ENCODE measurements at places on chromosomes 4 and X.

DNA sequence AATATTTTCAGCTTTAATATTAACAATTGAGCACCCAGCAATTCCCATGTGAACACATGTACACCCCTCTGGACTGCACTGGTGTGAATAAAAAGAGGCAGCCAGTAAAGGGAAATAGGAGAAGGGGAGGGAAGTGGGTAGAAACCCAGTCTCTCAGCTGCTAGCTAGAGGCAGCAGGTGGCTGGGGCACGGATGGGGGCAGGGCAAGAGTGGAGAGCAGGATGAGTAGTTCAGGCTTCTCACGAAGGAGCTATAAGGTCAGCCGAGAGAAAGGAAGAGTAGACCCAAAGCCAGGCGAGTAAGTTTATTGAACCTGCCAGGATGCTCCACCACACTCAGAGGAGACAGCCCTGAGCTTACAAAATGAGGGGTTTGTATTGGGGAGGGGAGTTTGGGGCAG lies 184.8 kb upstream of the MTMR8 start:
- DNase-seq, result no peak

GRCh38 chr4:157013656-157014055 lies 42.1 kb upstream of the PDGFC start:
- no peak for DNase-seq

- DNase-seq, result no peak
Measured at GRCh38 chr4:175277816-175278215, 359.7 kb downstream of the ADAM29 start.

DNA sequence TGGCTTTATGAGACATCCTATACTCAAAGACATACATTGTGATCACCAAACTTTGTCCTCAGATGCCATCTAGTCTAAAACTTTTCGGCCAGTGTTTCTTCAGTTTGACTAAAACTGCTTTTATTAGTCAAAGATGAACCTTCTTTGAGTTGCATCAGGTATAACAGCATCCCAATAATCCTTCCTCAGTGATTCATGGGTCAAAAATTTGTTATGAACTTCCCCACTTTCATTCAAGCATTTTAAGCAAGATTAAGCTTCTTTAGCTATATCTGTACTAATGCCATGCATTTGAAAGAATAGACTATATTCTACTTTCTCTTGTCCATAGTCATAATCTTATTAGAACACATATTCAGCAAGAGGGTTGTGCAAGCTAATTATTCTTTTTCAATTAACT lies 1070.4 kb upstream of the ADGRL3 start:
- DNase-seq, result no peak

GRCh38 chr4:184668511-184669114 lies 19.1 kb downstream of the PRIMPOL start:
- peak; percentile 44 for DNase-seq

GRCh38 chr4:88467392-88467791 lies 10.5 kb downstream of the HERC5 start:
- no peak for DNase-seq

DNA sequence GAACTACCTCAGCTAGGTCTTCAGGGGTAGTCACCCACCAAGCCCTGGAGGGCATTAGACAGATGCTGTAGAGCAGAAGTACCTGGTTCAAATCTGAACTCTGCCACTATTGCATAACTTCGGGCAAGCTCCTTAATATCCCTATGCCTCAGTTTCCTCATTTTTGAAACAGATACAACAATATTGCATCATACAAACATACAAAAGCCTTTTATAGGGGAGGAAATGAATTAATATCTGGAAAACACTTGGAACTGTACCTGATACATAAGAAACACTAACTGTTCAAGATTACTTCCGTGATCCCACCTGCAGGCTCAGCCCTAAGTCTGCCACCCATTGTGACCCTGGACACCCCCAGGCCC lies 166.1 kb downstream of the EFNB1 start:
- DNase-seq, result no peak

- DNase-seq, result no peak
Measured at GRCh38 chrX:6257025-6257424, 28.4 kb upstream of the NLGN4X start.

DNA sequence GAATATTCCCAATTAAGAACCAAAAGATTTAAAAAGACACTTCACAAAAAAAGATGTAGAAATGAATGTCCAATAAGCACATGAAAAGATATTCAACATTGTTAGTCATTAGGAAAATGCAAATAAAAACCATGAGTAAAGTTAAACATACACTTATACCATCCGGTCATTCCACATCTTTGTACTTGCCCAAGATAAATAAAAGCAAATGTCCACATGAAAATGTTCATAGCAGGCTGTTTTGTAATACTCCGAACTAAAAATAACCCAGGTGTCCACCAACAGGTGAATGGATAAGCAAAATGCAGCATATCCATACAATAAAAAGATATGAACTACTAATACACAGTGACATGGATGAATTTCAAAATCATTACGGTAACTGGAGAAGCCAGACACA lies 28.6 kb upstream of the ZCCHC4 start:
- DNase-seq, result no peak

GRCh38 chr4:118775405-118775804 lies 60.5 kb downstream of the SEC24D start:
- no peak for DNase-seq
